ENCODE measurements at places on chromosomes 5 and 9.

DNA sequence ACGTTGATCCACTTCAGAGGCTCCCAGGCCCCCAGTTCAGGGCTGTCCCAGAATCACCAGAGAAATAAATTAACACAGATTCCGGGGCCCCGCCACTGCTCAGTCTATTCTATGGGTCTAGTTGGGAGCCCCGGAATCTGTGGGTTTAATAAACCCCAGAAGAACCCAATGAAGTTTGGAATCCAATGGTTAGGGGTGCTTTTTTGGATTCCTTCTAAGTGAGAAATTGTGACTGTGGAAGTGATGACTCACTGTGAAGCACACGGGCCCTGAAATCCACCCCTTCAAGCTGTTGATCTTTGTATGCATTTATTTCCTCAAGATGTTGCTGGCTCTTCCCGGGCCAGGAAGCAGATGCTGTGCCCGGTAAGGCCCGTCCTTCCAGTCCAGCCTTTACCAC lies 57.3 kb upstream of the SLC28A3 start:
- DNase-seq: no peak

DNA sequence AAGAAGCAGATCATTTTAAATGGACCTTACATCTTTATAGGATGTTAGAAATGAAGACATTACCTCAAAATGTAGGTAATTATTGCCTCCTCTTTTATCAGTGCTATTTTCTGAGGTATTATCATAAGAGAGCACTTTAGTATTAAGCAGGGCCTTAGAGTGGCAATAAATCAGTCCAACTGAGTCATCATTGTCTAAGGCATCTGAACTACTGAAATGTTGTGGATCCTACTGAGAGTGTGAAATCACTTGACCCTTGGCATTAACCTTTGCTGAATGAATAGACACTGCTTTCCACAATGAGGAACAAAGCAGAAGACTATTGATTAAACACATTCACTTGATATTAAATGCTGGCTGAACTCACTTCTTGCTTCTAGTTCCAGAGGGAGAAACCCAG lies 224.6 kb upstream of the ARRDC3 start:
- no peak for DNase-seq

- no peak for DNase-seq
Observed at GRCh38 chr5:39469176-39469575, 44.4 kb upstream of the DAB2 start.

- DNase-seq: no peak
Observed at GRCh38 chr5:59126016-59126707, 543.3 kb downstream of the RAB3C start.

DNA sequence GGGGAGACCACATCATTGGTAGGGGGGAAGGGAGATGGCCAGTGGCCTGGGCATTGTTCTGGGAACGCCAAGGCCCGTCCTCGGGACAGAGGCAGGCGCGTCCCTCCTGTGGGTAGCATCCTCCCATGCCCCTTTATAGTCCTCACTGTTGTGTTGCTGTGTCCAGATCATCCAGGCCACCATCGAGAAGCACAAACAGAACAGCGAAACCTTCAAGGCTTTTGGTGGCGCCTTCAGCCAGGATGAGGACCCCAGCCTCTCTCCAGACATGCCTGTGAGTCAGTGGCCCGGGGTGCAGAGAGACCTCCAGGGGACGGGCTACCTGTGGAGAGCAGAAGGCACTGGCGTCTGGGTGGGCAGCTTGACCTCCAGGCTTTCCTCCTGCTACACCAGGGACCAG lies 38.4 kb upstream of the SUSD3 start:
- DNase-seq: no peak

DNA sequence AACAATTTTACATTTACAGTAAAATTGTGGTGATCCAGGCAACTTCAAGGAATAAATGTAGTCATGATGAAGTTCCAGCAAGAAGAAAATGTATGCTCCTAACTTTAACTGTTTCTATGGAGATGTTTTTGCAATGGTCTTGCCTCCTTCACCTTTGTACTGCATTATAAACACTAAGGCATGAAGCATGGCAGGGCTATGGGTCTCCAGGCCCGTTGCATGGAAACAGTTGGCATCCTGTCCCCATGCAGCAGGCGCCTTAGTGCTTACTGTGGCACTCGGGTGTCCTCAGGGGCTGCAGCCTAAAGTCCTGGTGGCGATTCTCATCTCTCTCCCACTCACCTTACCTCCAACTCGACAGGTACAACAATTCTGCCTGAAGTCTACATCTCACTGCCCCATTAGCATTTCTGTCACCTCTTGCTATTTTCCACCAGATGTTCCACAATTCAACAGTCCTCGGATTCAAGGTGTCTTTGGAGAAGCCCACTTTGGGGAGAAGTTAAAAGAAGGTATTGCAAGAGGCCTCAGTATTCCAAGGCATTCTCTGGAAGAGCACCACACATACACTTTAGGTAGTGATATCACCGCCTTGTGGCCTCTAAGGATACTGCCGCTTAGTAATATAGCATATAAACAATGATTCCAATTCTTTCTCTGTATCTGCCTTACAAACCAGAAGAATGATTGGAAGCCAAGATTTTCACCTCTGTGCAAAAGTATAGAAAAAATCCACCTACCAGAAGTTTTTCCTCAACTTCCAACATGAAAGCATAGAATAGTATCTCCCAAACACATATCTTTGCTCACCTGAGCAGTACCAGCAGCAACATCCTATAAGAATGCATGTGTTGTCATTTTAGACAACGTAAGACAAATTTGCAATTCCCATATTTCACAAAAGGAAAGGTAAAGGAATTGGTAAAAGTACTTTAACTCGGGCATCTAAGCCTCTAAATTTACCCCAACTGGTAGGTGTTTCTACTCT lies 5.1 kb downstream of the LIFR start:
- DNase-seq: no peak

GRCh38 chr5:134594336-134594735 lies 38.3 kb downstream of the SAR1B start:
- no peak for DNase-seq

GRCh38 chr5:61308712-61309111 lies 23.3 kb upstream of the ZSWIM6 start:
- DNase-seq: no peak

GRCh38 chr9:93387791-93388190 lies 63.7 kb upstream of the FAM120A start:
- DNase-seq: no peak

DNA sequence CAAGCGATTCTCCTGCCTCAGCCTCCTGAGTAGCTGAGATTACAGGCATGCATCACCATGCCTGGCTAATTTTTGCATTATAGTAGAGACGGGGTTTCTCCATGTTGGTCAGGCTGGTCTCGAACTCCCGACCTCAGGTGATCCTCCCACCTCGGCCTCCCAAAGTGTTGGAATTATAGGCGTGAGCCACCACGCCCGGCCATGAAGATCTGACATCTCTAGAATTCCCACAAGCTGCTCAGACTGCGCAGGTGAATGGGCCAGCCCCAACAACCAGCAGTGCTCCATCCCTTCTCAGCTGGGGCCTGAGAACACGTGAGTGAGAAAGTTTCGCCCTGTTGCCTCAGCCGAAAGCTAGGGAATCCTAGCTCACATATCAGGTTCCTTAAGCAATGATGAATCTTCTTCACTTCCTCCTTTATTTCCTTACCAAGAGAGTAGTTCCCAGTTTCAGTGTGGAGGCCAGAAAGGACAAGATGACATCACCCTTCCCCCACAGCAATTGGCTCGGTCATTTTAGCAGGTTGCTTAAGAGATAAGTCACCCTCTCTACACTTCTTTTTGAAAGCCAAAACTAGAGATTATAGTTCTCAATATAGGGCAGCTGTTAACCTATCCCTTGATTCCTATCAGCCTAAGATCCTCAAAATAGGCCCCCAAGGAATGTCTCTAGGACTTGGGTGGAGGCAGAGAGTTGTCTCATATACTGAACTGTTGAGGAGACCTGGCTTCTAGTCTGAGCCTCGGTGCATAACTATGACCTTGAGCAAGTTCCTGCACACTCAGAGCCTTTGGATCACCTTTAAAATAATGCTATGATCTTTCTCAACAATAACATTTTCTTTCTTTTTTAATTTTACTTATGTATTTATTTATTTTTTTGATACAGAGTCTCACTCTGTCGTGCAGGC lies 23.9 kb upstream of the PPP2CA start:
- DNase-seq: no peak

DNA sequence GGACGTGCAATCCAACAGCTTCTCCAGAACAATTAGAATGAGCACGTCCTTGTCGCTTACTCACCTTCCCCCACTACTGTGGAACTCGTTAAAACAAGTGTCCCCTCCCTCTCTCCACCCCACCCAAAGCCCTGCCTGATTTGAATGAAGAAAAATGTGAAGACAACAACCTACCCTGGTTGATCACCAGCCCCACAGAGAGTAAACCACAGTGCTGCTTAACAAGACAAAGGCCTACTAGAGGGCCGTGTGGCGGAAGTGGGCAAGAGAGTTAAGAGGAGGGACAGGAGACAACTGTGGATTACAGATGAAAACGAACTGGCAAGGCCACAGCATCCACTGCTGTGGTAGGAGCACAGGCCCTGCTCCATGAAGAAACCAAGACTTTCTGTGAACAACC lies 51.1 kb downstream of the CDK5RAP2 start:
- DNase-seq: no peak

DNA sequence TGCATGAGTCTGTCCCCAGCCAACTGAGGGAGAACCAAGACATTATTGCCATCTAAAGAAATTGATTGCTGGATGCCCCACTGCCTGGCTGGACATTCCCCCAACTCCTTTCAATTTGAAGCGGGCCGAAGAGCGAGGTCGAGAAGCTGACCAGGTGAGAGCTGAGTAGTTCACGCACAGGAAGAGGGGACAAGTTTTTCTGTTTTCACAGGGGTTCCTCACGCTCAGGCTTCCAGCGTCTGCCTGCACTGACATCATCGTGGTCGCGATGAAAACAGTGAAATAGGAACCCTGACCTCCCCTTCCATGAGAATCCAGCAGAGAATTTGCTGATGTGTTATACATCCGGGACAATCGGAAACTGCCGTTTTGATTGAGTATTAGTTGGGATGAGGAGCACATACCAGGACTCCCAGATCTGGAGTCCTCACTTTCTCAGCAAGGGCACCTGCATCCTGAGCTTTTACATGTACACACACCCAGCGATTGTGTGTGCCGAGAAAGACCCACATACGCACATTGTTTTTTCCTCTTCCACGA lies 3.1 kb upstream of the DMRT3 start:
- DNase-seq: no peak

DNA sequence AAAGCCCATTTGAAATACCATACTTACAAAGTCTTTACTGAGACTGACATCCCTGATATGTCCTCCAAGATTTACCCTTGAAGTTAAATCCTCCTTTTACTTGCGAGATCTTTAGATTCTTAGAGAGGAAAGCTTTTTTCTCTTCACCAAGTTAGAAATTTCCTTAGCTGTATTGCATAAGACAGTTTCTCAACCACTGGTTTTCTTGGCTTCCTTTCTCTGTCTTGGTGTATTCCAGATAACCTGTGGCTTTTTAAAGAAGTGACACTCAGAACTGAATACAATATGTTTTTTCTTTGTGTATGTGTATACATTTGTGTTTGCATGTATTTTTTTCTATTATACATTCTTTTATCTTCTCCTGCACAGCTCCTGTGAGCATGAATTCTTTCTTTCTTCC lies 65.0 kb downstream of the SNCAIP start:
- no peak for DNase-seq

GRCh38 chr5:75536147-75536546 lies 24.5 kb downstream of the POLK start:
- DNase-seq: no peak

DNA sequence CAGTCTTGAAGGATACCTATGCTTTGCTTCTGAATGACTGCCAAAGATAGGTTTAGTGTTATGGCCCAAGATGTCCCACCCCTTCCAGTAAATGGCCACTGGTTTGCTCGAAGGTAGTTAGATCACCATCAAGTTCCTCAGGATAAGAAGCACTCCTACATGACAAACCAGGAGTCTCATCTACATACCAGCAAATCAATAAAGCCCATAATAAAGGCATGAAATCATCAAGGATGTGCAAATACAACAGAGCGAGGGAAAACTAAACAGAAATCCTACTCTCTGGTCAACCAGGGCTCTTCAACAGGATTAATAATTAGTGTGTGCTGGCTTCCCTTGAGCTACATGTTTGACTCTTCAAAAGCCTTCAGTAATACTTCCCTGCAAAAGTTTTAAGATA lies 141.0 kb downstream of the LHFPL2 start:
- DNase-seq: no peak

DNA sequence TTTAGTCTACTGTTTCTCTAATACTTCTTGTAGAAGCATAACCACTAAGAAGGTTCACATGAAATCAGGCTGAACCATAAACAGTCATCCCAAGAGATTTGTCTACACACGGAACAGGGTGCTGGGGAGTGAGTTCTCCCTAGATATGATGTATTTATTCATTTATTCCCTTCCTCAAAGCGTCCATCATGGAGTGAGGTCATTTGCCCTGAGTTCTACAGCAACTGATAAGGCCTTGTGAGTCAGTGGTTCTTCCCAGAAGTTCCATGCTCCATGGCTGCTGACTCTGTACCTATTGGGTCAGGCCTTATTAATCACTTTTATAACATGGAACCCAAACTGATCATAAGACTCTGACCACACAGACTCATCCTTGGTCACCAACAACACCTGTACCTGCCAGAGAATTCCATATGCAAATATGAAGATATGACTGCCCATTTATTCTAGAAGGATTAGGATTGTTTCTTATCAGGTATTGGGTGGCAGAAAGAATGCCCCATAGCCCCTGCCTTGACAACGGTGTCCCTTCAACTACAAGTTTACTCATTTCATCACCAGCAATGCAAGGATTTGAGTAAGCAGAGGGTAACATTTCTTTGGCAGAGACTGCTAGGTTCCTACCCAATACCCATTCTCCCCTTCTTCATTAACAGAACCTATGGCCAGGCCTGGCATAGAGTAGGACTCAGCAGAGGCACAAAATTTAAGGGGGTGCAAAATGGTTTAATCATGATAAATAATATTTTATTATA lies 118.1 kb downstream of the LHFPL2 start:
- DNase-seq: no peak

GRCh38 chr5:84549054-84549453 lies 164.4 kb upstream of the EDIL3 start:
- no peak for DNase-seq

- no peak for DNase-seq
Observed at GRCh38 chr9:133170716-133171115, 7.0 kb upstream of the GBGT1 start.

GRCh38 chr5:14660833-14661232 lies 3.7 kb upstream of the OTULIN start:
- DNase-seq: no peak

DNA sequence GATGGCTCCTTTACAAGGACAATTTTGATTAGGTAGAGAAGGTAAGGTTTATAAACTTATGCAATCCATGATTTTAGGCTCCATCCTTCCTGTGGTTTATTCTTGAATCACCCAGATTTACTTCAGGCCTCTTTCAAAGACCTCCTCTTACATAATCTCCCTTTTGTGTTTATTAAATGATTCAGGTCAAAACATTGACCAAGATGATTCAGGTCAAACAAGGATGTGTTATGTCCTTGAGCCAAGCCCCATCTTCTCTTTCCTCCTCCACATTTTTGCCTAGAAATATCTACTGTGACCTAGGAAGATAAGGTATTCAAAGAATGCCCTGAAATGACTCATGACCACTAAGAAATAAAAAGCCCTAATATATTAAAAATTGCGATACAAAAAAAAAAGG lies 31.8 kb upstream of the TLR4 start:
- DNase-seq: no peak

GRCh38 chr9:75185585-75186170 lies 97.4 kb downstream of the OSTF1 start:
- peak; percentile 24 for DNase-seq
